Transverse colon (tissue), 4 donors: ENCODE measurements at places on chromosomes 7 and 10. TPM values are rescaled to one million over a fixed set of nuclear protein-coding genes. Genes with fewer than 3 reads are reported as not detected.

GRCh38 chr10:29329420-29329819 lies 40.5 kb downstream of the LYZL1 start:
- no peaks in the 10 kb centered on the region for H3K36me3 ChIP-seq
- H3K27me3 ChIP-seq = no peaks in the 10 kb centered on the region
- no peak for DNase-seq
- no peaks in the 10 kb centered on the region for H3K4me1 ChIP-seq

- no peak for DNase-seq
- peak overlapping the region; percentile 6 for H3K27ac ChIP-seq
- H3K27me3 ChIP-seq = no peaks in the 10 kb centered on the region
- no peak overlapping the region for H3K4me3 ChIP-seq
- H3K36me3 ChIP-seq = no peaks in the 10 kb centered on the region
These were observed 126.4 kb upstream of the RSU1 start for GRCh38 chr10:16943295-16944285.

DNA sequence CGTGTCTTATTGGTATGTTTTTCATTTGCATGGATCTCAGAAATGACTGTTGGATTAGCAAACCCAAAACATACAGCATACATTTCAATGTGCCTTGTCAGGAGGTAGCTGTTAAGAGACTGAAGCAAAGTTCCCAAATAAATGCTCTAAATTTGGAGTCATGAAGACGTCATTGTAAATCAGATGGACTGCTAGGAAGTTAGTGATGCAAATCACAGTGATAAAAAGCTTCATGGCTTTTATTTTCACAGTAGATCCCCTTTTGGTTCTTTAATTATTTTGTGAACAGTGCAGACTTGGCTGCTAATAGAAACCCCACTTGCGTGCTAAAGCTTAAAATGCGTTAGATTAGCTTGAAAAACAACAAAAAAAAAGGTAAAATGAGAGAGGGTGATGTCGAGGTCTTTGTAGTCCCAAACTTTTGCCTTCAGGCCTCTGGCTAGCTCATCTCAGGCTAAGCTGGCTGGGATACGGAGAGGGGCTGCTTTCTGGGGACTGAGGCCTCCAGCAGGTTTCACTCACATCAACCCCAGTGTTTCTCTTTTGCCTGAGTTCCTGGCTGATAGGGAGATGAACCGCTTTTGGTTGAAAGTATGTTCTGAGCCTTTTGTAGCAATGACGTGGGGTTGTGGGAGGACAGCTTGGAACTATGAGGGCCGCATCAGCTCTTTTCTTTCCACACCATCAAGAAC lies 107.1 kb upstream of the CDCA7L start:
- H3K27ac ChIP-seq = no peak overlapping the region
- no peak for DNase-seq
- no peak overlapping the region for H3K4me3 ChIP-seq
- H3K36me3 ChIP-seq = no peaks in the 10 kb centered on the region

The CYP3A7 gene
- 0.95 TPM for total RNA-seq
